GM12864 (cell line): ENCODE measurements at places on chromosomes 7 and 10.

- DNase-seq: no peak
Measured at GRCh38 chr7:18597754-18598153, 102.2 kb downstream of the HDAC9 start.

GRCh38 chr10:52639652-52640051 lies 132.9 kb downstream of the MBL2 start:
- DNase-seq: no peak

DNA sequence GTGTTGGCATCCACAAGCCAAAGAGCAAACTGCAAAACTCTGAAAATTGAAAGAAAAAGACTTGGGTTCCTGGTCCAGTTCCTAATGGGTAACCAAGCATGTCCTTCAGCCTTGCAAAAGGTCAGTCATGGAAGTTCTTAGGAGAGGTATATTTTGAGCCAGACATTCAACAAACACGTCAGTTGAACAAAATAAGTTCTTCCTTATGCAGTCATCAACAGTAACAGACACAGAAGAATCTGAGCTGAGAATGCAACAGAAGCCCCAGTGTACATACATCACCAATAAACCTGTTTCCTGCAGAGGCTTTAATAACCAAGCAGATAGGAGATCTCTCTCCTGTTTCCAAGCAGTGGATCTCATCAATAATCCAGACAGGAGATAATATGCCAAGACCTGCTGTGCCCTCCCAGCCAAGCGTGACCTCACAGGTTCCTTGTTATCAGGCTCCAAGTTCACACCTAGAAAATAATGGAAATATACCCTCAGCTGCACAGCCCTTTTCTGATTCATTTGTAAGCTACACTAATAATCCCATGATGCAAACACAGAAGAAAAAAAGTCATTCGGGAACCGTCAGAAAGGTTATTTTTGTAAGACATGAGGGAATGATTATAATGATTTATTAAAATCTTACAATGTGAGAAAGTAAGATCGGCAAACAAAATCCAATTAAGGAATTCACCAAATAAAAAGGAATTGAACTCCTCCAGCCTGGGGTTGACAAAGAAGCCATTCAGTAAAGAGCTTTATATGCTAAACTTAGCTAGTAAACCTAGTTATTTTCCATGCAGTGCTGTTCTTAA lies 90.7 kb downstream of the DGKI start:
- DNase-seq: no peak

GRCh38 chr7:100968031-100968430 lies 1.3 kb upstream of the MUC12 start:
- DNase-seq: no peak

DNA sequence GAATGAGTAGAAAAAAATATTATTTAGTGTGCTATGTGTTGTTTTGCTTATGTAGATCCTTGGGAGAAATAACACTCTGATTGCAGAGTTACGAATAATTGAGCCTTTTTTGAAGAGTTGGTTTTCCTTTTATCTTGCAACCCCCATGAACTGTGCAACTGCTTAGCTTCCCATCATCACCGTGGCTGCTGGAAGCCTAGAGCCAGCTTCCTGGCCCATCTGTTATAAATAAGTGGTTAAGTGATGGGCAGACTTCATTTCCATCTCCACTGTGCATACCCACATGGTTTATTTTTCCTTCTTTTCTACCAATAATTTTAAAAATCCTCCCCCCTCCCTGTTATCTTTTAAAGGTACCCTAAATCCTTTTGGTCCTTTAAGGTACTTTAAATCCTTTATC lies 554.9 kb upstream of the GALNT17 start:
- DNase-seq: no peak

DNA sequence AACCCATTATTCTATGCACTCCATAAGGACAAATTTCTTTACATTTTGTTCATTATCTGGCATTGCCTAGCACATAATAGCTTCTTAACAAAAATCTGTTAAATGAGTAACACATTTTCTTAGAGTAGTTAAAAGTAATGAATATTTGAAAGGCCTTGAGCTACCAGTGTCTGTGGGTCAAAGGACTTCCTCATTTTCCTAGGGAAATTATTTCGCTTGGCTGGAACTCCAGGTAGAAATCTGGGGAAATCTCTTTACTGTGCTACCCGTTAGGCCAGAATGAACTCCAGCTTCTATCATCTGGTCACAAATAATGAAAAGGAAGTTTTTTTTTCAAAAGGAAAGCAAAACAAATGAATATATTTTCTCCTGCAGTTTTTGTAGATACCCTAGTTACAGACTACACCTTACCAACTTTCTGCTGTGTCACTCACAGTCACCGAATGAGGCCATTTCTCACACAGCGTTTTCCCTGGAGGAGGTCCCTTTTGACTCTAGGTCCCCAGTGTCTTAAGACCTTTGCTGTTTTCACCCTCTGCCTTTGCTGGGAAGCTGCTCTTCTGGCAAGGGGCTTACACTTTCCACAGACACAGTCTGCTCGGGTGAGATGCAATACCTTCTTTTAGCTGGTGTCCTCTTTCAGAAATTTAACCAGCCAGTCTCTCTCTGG lies 1.6 kb downstream of the SAMD9L start:
- DNase-seq: no peak

GRCh38 chr10:124688889-124689670 lies 55.1 kb downstream of the FAM53B start:
- peak; percentile 87 for DNase-seq
